Stimulated activated CD8-positive, alpha-beta memory T cell treated with anti-CD3 and anti-CD28 coated beads, Interleukin-7, amount 100 ng/mL, for 1 hour (primary cell): ENCODE measurements at places on chromosomes 3 and 15.

- no peak for DNase-seq
These were observed 122.8 kb downstream of the CACNA1D start for GRCh38 chr3:53616971-53617892.

GRCh38 chr15:82263350-82263749 lies 732 bp downstream of the SAXO2 start:
- DNase-seq, result no peak

- no peak for DNase-seq
These were observed 96.8 kb downstream of the OCA2 start for GRCh38 chr15:28002136-28002861.

GRCh38 chr3:136207489-136208115 lies 11.5 kb upstream of the MSL2 start:
- DNase-seq, result no peak

DNA sequence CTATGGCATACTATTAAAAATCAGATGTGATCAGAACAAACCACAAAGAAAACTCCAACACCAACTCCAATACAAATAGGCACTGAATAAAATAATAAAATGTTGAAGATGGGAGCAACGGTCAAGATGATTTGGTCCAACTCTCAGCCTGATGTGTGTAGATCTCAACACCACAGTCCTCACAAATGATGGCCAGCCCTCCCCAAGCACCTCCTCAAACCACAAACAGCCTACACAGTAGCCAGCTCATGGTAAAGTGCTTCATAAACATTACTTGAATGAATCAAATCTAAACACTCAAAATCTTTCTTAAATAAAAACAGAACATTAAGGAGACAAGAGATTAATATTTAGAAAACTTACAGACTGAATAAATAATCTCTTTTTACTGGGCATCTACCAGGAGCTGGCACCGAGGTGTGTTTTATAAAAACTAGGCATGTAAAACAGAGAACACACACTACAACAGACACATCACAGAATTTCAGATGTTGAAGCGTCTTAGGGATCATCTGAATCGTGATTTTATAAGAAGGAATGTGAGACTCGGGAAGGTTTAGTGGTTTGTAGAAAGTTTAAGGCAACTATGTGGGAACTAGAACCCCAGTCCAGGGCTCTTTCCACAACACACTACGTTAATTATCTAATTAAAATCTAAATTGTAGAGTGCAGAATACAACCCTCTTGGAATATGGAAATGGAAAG lies 102.4 kb downstream of the MYLK start:
- DNase-seq, result no peak

DNA sequence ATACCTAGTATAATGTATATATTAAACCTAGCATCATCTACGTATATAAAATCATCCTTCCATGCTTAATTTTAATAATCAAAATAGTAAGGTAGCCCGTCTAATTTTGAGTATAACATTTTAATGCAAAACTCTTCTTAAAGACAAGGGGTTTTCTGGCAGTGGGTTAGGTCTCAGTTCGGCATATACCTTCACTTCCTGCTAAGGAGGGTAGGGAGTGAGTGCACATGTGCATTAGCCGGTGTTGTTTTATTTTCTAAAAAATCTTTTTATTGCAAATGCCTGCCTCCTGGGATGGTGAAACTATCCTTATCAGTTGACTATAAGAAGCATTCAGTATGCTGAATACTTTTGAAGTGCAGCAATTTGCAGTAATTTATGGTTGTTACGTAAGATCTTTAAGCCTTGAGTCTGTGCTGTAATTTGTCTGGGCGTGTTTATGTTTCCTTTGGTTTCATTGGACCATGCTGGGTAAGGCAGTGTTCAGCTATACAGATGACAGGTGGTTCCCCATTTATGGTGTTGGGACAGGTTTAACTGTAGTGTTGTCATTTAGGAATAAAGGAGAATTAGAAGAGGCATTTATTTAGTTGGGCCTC lies 11.7 kb downstream of the ARHGEF26 start:
- DNase-seq, result no peak

- peak; percentile 21 for DNase-seq
These were observed at the start of gene ARHGEF26 for GRCh38 chr3:154120961-154121700. ARHGEF26 (plus strand) TSS chr3:154121390; CDS start chr3:154121993, 603 bp downstream.

- DNase-seq, result no peak
These were observed 146.2 kb upstream of the DPH6 start for GRCh38 chr15:35691891-35692867.

- DNase-seq, result no peak
These were observed 362.6 kb downstream of the ROBO1 start for GRCh38 chr3:79405183-79405582.

DNA sequence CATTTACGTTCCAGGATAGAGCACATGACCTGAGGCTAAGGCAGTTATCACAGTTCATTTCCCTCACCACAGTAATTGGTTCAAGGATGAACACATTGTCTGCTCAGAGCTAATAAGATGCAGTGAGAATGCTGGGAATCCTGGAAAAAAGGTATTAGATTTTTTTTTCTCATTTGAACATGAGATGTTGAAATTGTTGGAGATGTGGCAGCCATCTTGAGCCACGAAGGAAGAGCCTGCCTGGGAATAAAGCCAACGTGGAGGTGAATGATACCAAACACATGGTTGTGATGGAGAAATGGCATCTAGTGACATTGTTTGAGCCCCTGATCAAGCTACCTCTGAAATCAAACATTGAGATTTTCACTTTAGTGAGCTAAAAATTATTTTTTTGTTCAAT lies 16.0 kb upstream of the STT3B start:
- DNase-seq, result no peak

DNA sequence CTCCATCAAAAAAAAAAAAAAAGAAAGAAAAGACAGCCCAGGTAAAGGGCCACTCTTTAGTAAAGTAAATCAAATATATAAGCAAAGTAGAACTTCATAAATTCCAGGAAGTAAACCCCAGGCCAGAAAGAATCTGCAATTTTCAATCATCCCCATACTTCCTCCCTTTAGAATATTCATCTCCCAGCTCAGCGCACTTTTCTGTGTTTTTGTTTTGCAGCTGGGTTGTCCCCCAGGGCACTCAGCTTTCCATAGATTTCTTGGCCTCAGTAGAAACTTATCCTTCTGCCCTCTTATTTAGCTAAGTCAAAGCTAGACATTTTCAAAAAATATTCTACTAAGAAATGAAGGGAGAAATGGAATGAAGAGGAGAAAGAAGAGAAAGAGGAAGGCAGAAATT lies 24.0 kb upstream of the SPRED1 start:
- DNase-seq, result no peak

DNA sequence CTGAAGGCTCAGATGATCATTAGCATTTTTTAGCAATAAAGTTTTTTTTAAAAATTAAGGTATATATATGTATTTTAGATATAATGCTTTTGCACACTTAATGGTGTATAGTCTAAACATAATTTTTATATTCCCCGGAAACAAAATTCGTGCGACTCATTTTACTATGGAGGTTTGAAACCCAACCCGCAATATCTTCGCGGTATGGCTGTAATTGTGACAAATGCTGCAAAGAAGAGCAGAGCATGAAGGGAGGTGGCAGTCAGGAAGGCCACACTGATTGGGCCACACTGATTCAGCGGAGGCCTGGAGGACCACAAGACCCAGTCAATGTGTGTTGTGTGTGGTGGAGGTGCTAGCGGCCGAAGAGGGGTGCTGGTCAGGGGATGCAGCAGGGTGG lies 4.5 kb upstream of the CYP8B1 start:
- DNase-seq, result no peak

GRCh38 chr3:21672303-21672702 lies 78.7 kb downstream of the ZNF385D start:
- DNase-seq, result no peak

DNA sequence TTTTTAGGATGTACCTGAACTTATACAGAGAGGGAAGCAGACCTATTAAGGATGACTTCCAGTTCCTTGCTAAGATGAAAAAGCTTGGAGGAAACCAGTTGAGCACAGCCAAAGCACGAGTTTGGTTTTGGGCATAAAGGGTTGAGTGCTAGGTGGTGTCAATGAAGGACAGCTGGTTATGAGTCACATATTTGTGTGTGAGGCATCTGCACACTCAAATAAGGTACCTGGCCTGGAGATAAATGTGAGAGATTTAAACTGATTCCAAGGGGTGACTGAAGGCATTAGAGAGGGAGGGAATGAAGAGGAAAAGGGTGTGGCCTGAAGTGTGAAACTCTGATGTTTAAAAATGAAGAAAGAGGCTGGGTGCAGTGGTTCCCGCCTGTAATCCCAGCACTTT lies 486.7 kb downstream of the DIPK2A start:
- DNase-seq, result no peak

DNA sequence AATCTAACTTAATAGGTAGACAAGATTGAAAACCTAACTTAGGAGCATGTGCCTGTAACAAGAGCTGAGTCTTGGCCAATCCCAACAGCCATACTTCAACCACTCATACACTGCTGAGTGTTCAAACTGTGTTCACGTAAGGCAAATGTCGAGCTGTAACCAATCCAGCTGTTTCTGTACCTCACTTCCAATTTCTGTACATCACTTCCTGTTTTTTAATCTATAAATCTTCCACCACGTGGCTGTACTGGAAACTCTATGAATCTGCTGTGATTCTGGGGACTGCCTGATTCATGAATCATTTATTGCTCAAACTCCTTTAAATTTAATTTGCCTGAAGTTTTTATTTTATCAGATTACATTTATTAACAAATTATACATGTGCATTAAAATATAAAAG lies 44.6 kb upstream of the NEDD4 start:
- no peak for DNase-seq

GRCh38 chr15:77098572-77098971 lies 27.7 kb upstream of the TSPAN3 start:
- no peak for DNase-seq

DNA sequence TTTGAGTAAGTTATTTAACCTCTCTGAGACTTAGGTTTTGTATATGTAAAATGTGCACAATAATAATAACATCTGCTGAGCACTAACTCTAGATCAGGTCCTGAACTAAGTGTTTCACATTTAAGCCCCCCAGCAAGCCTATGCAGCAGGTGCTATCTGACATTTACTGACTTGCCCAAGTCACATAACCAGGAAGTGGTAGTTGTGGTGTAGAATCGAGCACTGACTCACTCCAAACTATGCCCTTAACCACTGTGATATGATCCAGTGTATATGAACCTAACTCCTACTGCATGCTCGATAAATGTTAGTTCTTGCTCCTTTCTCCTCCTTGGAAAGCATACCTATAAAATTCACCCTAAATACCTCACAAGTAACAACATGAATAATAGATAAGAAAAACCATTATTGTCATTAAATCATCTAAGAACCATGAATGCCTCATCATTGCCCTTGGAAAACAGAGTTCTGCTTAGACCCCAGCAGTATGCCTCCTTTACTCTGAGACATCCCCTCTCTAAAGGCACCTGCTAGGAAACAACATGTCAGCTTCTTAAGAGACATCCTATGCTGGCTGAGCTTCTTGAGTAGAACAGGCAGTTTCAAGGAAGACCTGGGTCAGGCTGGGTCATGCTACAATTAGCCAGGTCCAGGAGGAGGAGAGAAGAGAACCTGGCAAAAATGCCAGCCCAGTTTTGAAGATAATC lies 3.0 kb upstream of the SHC4 start:
- DNase-seq, result no peak

GRCh38 chr3:30493911-30494311 lies 112.5 kb upstream of the TGFBR2 start:
- no peak for DNase-seq

- no peak for DNase-seq
These were observed 123.9 kb upstream of the GRM7 start for GRCh38 chr3:6736836-6737629.

- DNase-seq, result no peak
These were observed 16.2 kb downstream of the FYCO1 start for GRCh38 chr3:45979378-45979777.

GRCh38 chr3:60579734-60580133 lies 671.5 kb downstream of the FHIT start:
- no peak for DNase-seq

DNA sequence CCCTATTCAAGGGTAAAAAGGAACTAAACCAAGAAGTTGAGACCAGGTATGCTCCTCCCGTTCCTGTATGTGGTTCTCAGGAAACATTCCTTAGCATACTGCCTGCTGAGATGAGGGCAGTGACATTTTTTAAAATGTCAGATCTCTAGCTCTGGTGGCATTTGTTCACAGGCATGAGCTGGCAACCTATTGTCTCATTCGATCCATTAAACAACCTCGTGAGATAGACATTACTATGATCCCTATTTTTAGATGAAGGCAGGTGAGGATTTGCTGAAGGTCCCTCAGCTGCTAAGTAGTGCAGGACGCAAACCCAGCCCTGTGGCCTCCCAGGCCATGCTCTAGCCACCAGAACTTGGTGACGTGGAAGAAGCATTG lies 74.9 kb downstream of the SIDT1 start:
- DNase-seq, result no peak

- DNase-seq, result no peak
These were observed 116.6 kb downstream of the SEC22A start for GRCh38 chr3:123318374-123318773.

- no peak for DNase-seq
These were observed 156.3 kb downstream of the TIGIT start for GRCh38 chr3:114450008-114450596.

DNA sequence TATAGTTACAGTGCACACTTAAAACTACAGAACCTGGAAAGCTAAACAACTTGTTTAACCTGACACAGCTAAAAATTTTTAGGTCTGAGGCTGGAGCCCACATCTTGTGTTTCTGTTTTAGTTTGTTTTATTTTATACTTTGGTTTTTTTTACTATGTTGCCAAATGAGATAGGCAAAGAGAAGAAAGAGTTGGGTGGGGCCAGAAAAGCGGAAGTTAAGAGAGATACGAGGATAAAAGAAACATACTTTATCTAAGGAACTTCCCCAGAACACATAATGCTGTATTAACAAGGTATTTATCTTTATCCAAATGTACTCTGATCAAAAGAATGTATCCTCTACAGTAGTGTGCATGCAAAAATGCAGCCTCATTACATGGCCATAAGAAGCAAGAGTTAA lies 1145.7 kb downstream of the EPHA3 start:
- no peak for DNase-seq

GRCh38 chr3:116474801-116475200 lies 29.5 kb upstream of the LSAMP start:
- no peak for DNase-seq

DNA sequence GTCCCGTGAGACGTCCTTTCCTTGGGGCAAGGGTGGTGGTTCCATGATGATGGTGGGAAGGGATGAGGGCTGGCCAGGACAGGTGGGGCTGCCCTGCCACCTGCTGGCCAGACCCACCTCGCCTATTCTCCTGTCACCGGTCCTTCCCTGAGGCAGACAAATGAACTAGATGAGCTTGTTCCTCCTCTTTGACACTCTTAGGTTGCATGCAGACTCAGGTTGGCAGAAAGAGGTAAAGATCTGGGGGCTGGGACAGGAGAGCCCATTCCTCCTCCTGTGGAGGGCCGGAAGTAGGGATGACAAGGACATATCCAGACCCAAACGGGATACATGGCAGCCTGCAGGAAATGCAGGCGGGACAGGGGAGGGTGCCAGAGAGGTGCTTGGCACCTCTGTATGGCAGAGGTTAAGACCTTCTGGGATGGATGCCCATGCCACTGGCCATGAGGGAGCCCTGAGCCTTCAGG lies 38.6 kb downstream of the ACSBG1 start:
- peak; percentile 24 for DNase-seq

GRCh38 chr15:40266828-40267304 lies 16.0 kb downstream of the ANKRD63 start:
- no peak for DNase-seq

- no peak for DNase-seq
These were observed 2.1 kb upstream of the ATP13A4 start for GRCh38 chr3:193556841-193557240.
